ENCODE measurements at places on chromosomes 13 and 19. TPM values are rescaled to one million over a fixed set of nuclear protein-coding genes. Genes with fewer than 3 reads are reported as not detected.

DNA sequence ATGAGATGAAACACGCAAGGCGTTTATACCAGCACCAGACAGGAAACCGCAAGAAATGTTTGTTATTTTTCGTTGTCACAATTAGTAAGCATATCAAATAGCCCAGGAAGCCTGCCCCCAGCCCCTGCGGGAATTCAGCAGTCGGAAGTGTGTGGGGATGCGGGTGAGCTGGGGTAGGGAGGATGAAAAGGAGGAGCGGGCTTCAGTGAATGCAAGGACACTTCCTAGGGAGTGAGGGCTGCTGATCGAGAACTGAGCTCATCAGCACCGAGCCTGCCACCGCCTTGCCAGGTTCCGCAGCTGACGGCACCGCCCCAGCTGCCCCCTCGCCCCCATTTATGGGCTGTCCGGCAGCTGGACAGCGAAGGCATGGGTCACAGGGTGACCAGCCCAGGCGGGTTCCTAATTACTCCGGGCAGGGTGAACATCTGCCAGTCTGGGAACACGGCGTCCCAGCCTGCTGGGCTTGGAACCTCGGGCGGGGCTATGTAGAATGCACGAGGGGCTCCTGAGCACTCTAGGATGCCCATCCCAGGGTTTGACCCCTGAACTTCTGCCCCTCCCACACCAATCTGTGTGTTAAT, 1.6 kb upstream of the BEST2 start:
- peak; percentile 33 for DNase-seq
- H3K4me1 ChIP-seq, result 0 out of 2 replicates have a peak, but pooled peaks cover 4% of the 10 kb centered on the region
- no peak overlapping the region for H3K4me3 ChIP-seq
- H3K27ac ChIP-seq, result no peak overlapping the region
- H3K36me3 ChIP-seq, result peaks cover 4% of the 10 kb centered on the region
- H3K27me3 ChIP-seq, result 0 out of 2 replicates have a peak, but pooled peaks cover 5% of the 10 kb centered on the region

DNA sequence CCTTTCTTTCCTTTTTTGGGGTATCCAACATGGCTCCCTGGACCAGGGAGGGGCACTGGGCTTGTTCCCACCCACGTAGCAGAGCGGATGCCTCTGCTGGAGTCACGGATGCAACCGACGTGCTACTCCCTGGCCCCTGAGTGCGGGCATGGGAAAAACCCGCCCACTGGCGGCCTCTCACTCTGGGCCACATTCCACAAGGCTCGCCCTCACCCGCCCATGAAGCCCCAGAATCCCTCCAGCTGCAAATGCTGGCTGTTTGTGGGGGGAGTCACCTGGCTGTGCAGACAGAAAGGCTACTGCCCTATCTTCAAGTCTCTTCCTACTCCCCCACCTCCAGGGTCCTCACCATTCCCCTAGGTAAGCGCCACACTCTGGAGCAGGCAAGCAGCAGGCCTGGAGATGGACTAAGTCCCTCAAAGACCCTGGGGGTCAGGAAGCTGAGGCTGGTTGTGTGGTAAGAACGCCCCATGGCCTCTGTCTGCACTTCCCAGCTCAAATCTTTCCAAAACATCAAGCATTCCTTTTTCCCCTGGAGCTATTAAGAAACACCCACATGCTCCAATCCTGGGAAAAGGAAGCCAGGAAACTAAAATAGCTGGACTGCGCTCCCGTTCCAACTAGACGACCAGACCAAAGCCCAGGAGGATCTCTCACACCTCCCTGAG, 17.9 kb upstream of the EPHX3 start:
- H3K27ac ChIP-seq, result peak overlapping the region; percentile 100
- H3K4me1 ChIP-seq, result peaks cover 41% of the 10 kb centered on the region
- H3K27me3 ChIP-seq, result no peaks in the 10 kb centered on the region
- H3K4me3 ChIP-seq, result peak overlapping the region; percentile 42

Gene ZNF625
- total RNA-seq, result 3.2 TPM

DNA sequence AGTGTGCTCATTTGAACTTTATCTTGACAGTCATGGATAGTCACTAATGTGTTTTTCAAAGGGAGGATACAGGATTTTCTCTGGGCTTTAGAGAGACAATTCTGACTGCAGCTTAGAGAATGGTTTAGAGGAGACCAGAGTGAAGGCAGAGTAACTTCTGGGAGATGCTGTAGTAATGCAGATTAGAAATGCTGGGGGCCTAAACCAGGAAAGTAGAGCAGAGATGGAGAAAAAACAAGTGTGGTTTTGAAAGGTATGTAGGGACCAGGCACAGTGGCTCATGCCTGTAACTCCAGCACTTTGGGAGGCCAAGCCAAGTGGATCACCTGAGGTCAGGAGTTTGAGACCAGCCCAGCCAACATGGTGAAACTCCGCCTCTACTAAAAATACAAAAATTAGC, 18.3 kb upstream of the CEBPA start:
- H3K4me3 ChIP-seq, result no peak overlapping the region
- H3K27me3 ChIP-seq, result 0 out of 2 replicates have a peak, but pooled peaks cover 10% of the 10 kb centered on the region
- no peak for DNase-seq
- H3K36me3 ChIP-seq, result no peaks in the 10 kb centered on the region
- H3K4me1 ChIP-seq, result no peaks in the 10 kb centered on the region

Gene ZNF491
- total RNA-seq, result 1.6 TPM

Gene RPL18
- total RNA-seq, result 1,266 TPM

- H3K27me3 ChIP-seq, result no peaks in the 10 kb centered on the region
- peaks cover 43% of the 10 kb centered on the region for H3K4me1 ChIP-seq
- peak overlapping the region; percentile 94 for H3K27ac ChIP-seq
- peaks cover 39% of the 10 kb centered on the region for H3K36me3 ChIP-seq
- peak; percentile 98 for DNase-seq
Observed at GRCh38 chr13:29522044-29522685, 73.3 kb downstream of the SLC7A1 start.

Gene RUVBL2
- total RNA-seq, result 177 TPM

GRCh38 chr13:111584101-111584672, 263.7 kb downstream of the TEX29 start:
- no peaks in the 10 kb centered on the region for H3K4me1 ChIP-seq
- no peaks in the 10 kb centered on the region for H3K36me3 ChIP-seq
- H3K27ac ChIP-seq, result no peak overlapping the region
- H3K4me3 ChIP-seq, result no peak overlapping the region
- DNase-seq, result no peak

DNA sequence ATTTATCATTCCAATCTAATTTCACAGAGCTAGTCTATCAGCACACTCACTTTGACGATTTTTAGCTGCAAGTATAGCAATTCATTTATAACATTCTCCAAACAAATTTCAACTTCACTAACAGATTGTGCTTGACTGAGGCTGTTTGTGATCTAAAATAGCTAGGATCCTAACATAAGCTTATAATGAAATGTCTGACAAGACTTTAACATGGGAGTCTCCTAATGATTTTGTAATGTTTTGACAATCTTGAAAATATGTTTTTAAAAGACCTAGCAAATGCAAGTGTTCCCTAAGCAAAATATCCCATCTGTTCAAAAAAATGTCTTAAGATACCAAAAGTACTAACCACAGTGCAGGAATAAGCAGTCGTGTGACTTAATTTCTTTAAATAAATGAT, 889.5 kb upstream of the SPRY2 start:
- H3K27me3 ChIP-seq, result no peaks in the 10 kb centered on the region
- DNase-seq, result no peak
- H3K4me3 ChIP-seq, result no peak overlapping the region

GRCh38 chr13:77176350-77176749, 149.4 kb upstream of the FBXL3 start:
- H3K27me3 ChIP-seq, result no peaks in the 10 kb centered on the region
- H3K27ac ChIP-seq, result no peak overlapping the region
- H3K4me3 ChIP-seq, result no peak overlapping the region
- H3K4me1 ChIP-seq, result no peaks in the 10 kb centered on the region
- peaks cover 70% of the 10 kb centered on the region for H3K36me3 ChIP-seq

- H3K27me3 ChIP-seq, result no peaks in the 10 kb centered on the region
- peaks cover 14% of the 10 kb centered on the region for H3K4me1 ChIP-seq
- peak overlapping the region; percentile 75 for H3K27ac ChIP-seq
Observed at GRCh38 chr19:14434543-14435319, 1.6 kb downstream of the PKN1 start.

DNA sequence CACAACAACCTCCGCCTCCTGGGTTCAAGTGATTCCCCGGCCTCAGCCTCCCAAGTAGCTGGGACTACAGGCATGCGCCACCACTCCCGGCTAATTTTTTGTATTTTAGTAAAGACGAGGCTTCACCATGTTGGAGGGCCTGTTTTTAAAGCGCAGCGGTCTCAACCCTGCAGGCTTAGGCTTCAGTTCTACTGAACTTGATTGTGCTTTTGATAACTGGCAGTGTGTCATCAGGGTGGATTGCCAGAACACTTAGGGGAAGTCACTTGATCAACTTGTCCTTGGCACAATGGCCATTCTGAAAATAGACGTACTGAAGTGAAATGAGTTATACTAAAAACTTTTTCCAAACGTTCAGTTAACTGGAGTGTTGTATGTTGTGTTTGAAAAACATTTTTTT, 472.2 kb downstream of the KLF5 start:
- H3K4me3 ChIP-seq, result no peak overlapping the region
- no peaks in the 10 kb centered on the region for H3K4me1 ChIP-seq
- no peaks in the 10 kb centered on the region for H3K27me3 ChIP-seq
- no peak for DNase-seq
- H3K27ac ChIP-seq, result no peak overlapping the region
- no peaks in the 10 kb centered on the region for H3K36me3 ChIP-seq

GRCh38 chr19:51121257-51121656, 3.4 kb upstream of the SIGLEC9 start:
- H3K36me3 ChIP-seq, result no peaks in the 10 kb centered on the region
- H3K4me3 ChIP-seq, result no peak overlapping the region
- no peak overlapping the region for H3K27ac ChIP-seq
- DNase-seq, result no peak
- no peaks in the 10 kb centered on the region for H3K4me1 ChIP-seq
- peaks cover 9% of the 10 kb centered on the region for H3K27me3 ChIP-seq

DNA sequence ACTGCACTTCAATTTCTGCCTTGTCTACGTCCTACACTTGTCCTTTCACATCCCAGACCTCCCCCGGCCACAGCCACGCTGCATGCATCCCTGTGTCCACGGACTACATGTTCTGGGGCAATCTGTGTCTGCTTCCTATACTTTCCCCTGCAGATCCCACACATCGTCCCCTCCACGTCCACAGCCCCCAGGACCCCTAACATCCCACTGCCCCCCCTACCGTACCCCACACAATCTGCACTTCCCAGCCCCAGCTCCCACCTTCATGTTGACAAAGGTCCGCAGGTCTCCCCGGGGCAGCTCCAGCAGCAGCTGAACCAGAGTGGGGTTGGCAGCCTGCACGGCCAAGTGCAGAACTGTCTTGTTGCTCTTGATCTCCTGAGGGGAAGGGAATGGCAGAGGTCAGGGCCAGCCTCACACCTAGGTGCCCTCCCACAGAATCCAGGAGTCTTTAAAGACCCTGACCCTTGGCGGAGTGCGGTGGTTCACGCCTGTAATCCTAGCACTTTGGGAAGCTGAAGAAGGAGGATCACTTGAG, 10.2 kb downstream of the NFKBID start:
- peaks cover 41% of the 10 kb centered on the region for H3K36me3 ChIP-seq
- H3K4me1 ChIP-seq, result no peaks in the 10 kb centered on the region
- no peak overlapping the region for H3K27ac ChIP-seq
- no peaks in the 10 kb centered on the region for H3K27me3 ChIP-seq
- no peak overlapping the region for H3K4me3 ChIP-seq

GRCh38 chr19:18733196-18733647, 49.7 kb downstream of the CRTC1 start:
- no peak overlapping the region for H3K27ac ChIP-seq
- no peak overlapping the region for H3K4me3 ChIP-seq
- H3K36me3 ChIP-seq, result no peaks in the 10 kb centered on the region
- DNase-seq, result no peak
- H3K4me1 ChIP-seq, result no peaks in the 10 kb centered on the region

- no peak overlapping the region for H3K4me3 ChIP-seq
- no peaks in the 10 kb centered on the region for H3K36me3 ChIP-seq
- H3K27ac ChIP-seq, result no peak overlapping the region
- H3K27me3 ChIP-seq, result no peaks in the 10 kb centered on the region
- peaks cover 7% of the 10 kb centered on the region for H3K4me1 ChIP-seq
- no peak for DNase-seq
Observed at GRCh38 chr13:30148171-30148754, 159.1 kb downstream of the KATNAL1 start.

- peak; percentile 97 for DNase-seq
- H3K27me3 ChIP-seq, result no peaks in the 10 kb centered on the region
- H3K4me1 ChIP-seq, result no peaks in the 10 kb centered on the region
- H3K27ac ChIP-seq, result peak overlapping the region; percentile 93
Observed at GRCh38 chr19:50050406-50051227, 24.8 kb downstream of the ZNF473 start.

GRCh38 chr13:26442541-26442940, 114.9 kb upstream of the WASF3 start:
- peak overlapping the region; percentile 65 for H3K27ac ChIP-seq
- H3K4me3 ChIP-seq, result no peak overlapping the region
- H3K4me1 ChIP-seq, result peaks cover 24% of the 10 kb centered on the region
- H3K36me3 ChIP-seq, result no peaks in the 10 kb centered on the region

Gene KLK10
- total RNA-seq, result not detected

Data from GM23248 (cell line).